ENCODE measurements at places on chromosomes 4 and X.
A peak's percentile ranks its signal among the peaks of the same experiment; 100 is the strongest.

DNA sequence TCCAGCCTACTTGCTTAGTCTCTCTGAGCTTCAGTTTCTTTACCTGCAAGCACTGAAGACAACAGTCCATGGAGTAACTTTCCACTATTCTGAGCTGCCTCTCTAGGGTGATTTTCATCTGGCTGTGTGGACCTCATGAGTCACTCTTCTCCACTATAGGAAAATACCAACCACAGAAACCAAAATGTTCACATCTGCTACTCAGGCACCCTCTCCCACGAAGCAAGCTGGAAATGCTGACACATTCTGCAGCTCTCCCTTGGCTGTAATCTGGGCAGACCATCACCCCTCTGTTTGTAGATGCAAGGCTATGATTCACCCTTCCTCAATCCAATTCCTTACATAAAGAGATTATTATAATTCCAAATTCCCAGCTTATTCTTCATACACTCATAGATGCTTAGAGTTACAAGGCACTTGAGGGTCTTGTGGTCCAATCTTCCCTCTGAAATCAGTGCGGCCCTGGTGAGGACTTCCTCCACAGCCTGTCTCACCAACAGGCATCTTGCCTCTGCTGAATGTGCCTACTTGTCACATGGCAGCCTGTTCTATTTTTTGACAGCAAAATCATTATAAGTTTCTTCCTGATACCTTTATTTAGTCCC is 97.0 kb upstream of the LNX1 start:
- H3K4me1 ChIP-seq: no peaks in the 10 kb centered on the region
- H3K27me3 ChIP-seq: no peaks in the 10 kb centered on the region
- no peaks in the 10 kb centered on the region for H3K36me3 ChIP-seq
- H3K4me3 ChIP-seq: no peak overlapping the region

GRCh38 chrX:115968436-115969252 is 201.9 kb upstream of the AGTR2 start:
- peak overlapping the region; percentile 80 for H3K27ac ChIP-seq
- no peaks in the 10 kb centered on the region for H3K36me3 ChIP-seq
- peak; percentile 58 for DNase-seq

DNA sequence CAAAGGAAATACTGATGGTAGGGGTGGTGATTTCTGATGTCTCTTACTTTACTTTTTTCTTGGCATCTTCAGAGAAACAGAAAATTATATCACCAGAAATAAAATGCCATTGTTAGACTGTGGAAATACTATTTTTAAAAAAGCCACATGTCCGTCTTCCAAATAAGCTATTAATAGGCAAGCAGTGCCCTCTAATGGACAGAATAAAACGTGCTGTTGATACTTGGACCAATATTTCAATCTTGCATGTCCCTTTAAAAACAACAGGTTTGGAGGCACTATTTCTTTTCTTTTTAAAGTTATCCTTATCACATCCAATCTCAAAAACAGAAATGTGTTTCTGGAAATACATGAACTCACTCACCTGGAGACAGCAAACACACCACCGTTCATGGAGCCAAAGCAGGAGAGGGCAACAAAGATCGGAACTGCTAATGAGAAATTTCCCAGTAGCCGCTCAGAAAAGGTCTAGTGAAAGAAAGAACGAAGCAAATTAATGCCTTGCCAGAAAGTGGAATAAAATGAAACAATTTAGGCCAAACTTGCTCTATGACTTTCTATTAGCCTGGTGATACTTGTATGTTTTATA is 59.2 kb downstream of the SLC7A11 start:
- H3K36me3 ChIP-seq: no peaks in the 10 kb centered on the region
- no peaks in the 10 kb centered on the region for H3K4me1 ChIP-seq
- no peaks in the 10 kb centered on the region for H3K27me3 ChIP-seq
- no peak for DNase-seq
- no peak overlapping the region for H3K27ac ChIP-seq
- H3K4me3 ChIP-seq: no peak overlapping the region

GRCh38 chr4:1003271-1004070 is 8.0 kb upstream of the FGFRL1 start:
- no peak overlapping the region for H3K27ac ChIP-seq
- no peak overlapping the region for H3K4me3 ChIP-seq
- peaks cover 93% of the 10 kb centered on the region for H3K27me3 ChIP-seq
- peaks cover 16% of the 10 kb centered on the region for H3K4me1 ChIP-seq
- no peak for DNase-seq
- H3K36me3 ChIP-seq: no peaks in the 10 kb centered on the region

GRCh38 chrX:103635436-103635835 is 6.7 kb downstream of the TCEAL1 start:
- H3K27ac ChIP-seq: no peak overlapping the region
- DNase-seq: no peak
- no peaks in the 10 kb centered on the region for H3K36me3 ChIP-seq

DNA sequence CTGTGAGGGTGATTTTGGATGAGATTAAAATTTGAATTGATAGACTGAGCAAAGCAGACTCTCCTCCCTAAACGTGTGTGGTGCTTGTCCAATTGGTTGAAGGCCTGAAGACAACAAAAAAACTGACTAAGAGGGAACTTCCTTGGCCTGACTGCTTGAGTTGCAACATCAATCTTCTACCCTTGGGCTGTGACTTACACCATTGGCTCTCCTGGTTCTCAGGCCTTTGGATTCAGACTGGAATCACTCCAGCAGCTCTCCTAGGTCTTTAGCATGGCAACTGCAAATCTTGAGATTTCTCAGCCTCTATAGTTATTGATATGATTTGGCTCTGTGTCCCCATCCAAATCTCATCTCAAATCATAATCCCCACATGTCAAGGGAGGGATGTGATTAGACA is 49.7 kb upstream of the IGFBP7 start:
- H3K27me3 ChIP-seq: peaks cover 7% of the 10 kb centered on the region
- DNase-seq: no peak
- H3K4me1 ChIP-seq: no peaks in the 10 kb centered on the region
- no peak overlapping the region for H3K27ac ChIP-seq

- no peaks in the 10 kb centered on the region for H3K4me1 ChIP-seq
- DNase-seq: peak; percentile 49
- H3K27ac ChIP-seq: no peak overlapping the region
- H3K27me3 ChIP-seq: no peaks in the 10 kb centered on the region
- H3K36me3 ChIP-seq: no peaks in the 10 kb centered on the region
- no peak overlapping the region for H3K4me3 ChIP-seq
These were observed 71.0 kb upstream of the AFAP1 start for GRCh38 chr4:8010618-8011017.

DNA sequence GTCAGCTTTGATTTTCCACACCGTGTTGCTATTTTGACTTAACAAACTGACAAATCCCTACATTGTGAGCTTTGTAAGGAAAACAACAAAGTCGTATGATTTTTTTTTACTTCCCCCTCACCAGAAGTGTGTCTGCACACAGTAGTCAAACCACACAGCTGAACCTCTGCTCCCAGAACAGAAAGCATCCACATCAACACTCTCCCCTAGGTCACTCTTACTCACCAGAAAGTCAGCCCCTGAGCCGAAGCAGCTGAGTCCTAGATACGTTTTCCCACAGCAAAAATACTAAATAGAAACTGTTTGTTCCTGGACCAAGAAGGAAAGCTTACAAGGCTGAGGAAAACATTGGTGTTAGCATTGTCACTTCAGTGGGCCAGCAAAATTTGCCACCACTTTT is 305.7 kb downstream of the DHX15 start:
- H3K27ac ChIP-seq: no peak overlapping the region
- no peaks in the 10 kb centered on the region for H3K4me1 ChIP-seq
- no peaks in the 10 kb centered on the region for H3K36me3 ChIP-seq
- DNase-seq: no peak
- H3K27me3 ChIP-seq: no peaks in the 10 kb centered on the region

- no peaks in the 10 kb centered on the region for H3K36me3 ChIP-seq
- no peak overlapping the region for H3K4me3 ChIP-seq
- DNase-seq: no peak
- no peaks in the 10 kb centered on the region for H3K4me1 ChIP-seq
These were observed 18.9 kb upstream of the CXCR3 start for GRCh38 chrX:71637253-71637618.

- H3K27me3 ChIP-seq: no peaks in the 10 kb centered on the region
- H3K36me3 ChIP-seq: no peaks in the 10 kb centered on the region
- no peak overlapping the region for H3K27ac ChIP-seq
These were observed 1002.5 kb upstream of the INTU start for GRCh38 chr4:126630230-126630629.

GRCh38 chrX:119687661-119688413 is 5.1 kb downstream of the SEPTIN6 start:
- no peaks in the 10 kb centered on the region for H3K4me1 ChIP-seq
- peak overlapping the region; percentile 74 for H3K27ac ChIP-seq
- no peaks in the 10 kb centered on the region for H3K36me3 ChIP-seq
- no peaks in the 10 kb centered on the region for H3K27me3 ChIP-seq
- DNase-seq: no peak

DNA sequence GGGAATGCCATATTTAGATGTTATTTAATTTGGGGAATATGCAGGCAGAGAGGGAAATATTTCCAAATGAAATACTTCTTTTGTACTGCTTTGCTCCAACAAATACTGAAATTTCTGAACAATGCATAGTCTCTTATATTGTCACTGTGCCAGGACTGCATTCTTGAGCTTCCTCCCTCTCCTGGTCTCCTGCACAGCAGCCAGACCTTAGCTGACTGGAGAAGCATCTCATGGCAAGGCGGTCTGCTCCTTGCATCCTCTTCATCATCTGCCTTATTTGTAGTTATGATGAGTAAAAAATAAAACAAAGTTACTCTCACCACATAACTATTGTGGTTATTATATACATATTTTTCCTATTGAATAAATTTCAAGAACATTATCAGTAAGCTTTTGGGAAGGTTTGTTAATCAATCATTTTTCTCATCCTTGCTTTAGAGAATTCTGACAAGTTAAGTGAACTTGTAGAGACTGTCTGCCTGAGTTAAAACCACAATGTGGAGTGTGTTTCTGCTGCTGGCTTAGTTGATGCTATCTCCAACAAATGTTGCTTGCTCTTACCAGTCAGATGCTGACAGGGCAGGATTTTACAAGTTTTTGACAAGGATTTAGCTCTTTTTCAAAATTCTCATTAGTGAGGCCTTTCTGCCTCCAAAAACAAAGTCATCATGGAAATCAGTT is 153.6 kb downstream of the SOWAHB start:
- no peak overlapping the region for H3K4me3 ChIP-seq
- no peak overlapping the region for H3K27ac ChIP-seq
- H3K27me3 ChIP-seq: no peaks in the 10 kb centered on the region

DNA sequence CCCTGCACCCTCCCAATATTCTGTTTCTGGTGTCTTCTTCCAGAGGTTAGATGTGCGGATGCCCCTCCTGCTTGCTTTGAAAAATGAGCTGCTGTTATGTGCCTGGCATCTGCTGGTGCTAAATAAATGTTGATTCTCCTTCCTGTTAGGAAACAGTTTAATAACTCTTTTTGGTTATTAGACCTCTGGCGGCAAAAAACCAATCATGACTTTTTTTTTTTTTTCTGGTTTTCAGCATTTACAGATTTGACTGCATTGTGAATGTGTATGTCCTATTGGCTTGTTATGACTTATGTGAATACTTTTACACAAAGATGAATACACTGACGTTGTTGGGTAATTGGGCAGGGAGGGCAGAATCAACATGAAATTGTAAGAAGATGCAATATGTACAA is 13.6 kb upstream of the TMEM156 start:
- no peak for DNase-seq
- peaks cover 2% of the 10 kb centered on the region for H3K4me1 ChIP-seq
- H3K4me3 ChIP-seq: peak overlapping the region; percentile 92

DNA sequence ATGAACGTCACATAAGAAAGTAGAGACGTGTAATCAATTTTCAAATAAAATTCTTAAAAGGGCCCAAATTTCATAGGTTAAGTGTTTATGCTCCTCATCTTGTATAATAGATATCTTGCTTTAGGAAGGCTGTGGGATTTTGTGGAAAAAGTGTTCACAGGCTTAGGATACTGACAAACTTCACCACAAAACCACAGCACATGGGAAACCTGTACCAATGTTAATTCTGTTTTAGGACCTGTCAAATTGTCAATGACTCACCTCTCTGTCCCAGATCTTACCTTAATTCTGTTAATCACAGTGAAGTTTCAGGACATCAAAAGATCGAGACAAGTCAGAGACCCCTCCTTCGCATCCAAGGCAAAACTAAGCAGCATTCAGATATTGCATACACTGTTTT is 24.2 kb downstream of the FGFBP1 start:
- no peak overlapping the region for H3K4me3 ChIP-seq
- no peaks in the 10 kb centered on the region for H3K36me3 ChIP-seq
- DNase-seq: no peak

DNA sequence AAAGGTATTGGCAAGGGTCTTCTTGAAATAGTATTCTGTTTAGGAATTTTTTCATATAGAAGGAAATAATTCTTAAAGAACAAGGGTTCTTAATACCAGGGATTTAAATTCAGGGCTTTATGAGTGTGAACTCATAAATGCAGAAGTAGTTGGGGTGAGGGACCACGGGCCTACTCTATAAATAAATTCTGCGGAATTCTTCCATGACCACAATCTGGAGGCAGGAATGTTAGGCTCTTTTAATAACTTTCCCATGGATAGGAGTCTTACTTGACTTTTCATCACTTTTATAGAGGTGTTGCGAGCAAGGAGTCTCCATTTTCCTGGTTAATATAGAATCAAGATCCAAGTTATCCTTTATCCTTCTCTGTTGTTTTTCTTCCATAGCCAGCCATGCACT is 76.7 kb upstream of the SLC4A4 start:
- H3K4me3 ChIP-seq: no peak overlapping the region
- H3K27me3 ChIP-seq: no peaks in the 10 kb centered on the region
- H3K4me1 ChIP-seq: no peaks in the 10 kb centered on the region
- DNase-seq: no peak

GRCh38 chr4:94880956-94881355 is 123.2 kb downstream of the BMPR1B start:
- no peak overlapping the region for H3K4me3 ChIP-seq
- no peaks in the 10 kb centered on the region for H3K4me1 ChIP-seq
- no peak overlapping the region for H3K27ac ChIP-seq
- H3K36me3 ChIP-seq: no peaks in the 10 kb centered on the region
- DNase-seq: no peak
- no peaks in the 10 kb centered on the region for H3K27me3 ChIP-seq

DNA sequence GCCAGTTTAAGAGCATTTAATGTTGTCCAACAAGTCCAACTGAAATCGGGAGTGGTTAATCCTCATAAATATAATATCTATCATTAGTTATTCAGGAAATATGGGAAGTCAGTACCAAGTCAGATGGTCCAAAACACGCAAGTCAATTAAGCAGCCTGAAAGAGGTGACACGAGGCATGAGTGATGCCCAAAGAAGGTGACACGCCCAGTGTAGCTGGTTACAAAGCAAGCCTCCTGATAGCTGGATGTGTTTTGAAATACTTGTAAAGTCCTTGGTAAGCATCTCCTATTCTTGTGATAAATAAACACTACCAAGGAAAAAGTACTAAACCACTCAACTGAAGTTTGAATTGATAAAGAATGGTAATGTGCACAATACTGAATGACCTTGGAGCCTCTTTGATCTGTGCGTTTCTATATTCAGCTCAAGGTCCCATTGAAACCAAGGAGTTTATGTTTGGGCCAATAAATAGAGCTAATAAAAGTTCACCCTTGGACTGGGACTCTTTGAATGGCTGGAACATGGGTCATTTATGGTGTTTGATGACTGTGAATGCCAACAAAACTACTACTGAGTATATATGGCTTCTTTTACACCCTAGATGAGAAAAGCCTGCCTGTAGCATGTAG is 93.2 kb upstream of the KLF3 start:
- no peak overlapping the region for H3K4me3 ChIP-seq
- peaks cover 28% of the 10 kb centered on the region for H3K4me1 ChIP-seq
- no peaks in the 10 kb centered on the region for H3K27me3 ChIP-seq
- H3K27ac ChIP-seq: peak overlapping the region; percentile 56
- DNase-seq: peak; percentile 27
- H3K36me3 ChIP-seq: no peaks in the 10 kb centered on the region
